ENCODE measurements at places on chromosomes 1 and 21.

GRCh38 chr1:182575540-182576149, 13.4 kb downstream of the RNASEL start:
- no peak for DNase-seq

GRCh38 chr1:219797009-219797408, 131.3 kb downstream of the SLC30A10 start:
- DNase-seq: no peak

DNA sequence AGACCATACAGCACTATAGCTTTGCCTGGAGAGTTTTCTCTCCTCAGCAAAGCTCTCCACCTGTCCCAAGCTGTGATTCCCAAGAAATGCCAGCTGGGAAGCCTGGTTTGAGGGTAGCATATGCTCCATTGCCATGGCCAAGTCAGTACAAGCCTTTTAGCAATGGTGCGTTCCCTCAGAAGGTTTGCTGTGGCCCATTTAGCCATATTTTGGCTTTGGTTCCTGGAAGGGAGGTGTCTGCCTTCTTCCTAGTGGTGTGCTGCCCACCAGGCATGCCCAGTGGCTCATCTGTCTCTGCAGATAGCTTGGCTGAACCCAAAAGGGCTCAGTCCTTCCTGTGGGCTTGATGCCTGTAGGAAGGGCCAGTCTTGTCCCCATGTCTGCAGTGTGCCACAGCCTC, 32.4 kb downstream of the GALNT2 start:
- no peak for DNase-seq

DNA sequence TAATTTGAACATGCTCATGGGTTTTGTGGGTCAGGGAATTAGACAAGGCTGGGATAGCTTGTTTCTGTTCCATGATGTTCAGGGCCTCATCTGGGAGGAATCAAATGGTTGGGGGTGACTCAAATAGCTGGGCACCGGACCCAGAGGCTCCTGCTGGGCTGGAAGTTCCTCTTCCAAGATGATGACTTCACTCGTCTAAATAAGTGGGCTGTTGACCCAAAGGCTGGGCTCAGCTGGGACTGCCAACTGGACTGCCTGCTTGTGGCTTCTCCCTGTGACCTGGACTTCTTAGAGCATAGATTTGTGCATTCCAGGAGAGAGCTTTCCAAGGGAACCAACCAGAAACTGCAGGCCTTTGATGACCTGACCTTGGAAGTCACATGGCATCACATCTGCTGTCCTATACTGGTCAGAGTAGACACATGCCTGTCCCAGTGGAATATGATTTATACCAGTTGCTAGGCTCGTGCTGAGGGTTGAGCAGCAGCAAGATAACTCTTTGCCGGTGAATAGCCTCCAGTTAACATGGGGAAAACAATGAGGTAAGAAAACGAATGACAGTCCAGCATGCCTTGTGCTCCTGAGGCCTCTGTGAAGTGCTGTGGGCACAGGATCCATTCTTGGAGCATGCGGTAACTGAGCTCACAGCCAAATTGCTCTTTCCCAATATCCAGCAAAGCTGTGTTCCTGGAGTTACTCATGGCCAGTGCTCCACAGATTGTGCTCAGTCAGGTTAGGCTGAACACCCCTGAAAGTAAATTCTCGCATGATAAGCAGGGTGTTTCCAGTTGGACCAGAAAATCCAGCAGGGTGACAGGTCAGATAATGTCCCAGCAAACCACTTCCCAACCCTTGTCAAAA, 272.9 kb upstream of the TMEM51 start:
- DNase-seq: no peak

DNA sequence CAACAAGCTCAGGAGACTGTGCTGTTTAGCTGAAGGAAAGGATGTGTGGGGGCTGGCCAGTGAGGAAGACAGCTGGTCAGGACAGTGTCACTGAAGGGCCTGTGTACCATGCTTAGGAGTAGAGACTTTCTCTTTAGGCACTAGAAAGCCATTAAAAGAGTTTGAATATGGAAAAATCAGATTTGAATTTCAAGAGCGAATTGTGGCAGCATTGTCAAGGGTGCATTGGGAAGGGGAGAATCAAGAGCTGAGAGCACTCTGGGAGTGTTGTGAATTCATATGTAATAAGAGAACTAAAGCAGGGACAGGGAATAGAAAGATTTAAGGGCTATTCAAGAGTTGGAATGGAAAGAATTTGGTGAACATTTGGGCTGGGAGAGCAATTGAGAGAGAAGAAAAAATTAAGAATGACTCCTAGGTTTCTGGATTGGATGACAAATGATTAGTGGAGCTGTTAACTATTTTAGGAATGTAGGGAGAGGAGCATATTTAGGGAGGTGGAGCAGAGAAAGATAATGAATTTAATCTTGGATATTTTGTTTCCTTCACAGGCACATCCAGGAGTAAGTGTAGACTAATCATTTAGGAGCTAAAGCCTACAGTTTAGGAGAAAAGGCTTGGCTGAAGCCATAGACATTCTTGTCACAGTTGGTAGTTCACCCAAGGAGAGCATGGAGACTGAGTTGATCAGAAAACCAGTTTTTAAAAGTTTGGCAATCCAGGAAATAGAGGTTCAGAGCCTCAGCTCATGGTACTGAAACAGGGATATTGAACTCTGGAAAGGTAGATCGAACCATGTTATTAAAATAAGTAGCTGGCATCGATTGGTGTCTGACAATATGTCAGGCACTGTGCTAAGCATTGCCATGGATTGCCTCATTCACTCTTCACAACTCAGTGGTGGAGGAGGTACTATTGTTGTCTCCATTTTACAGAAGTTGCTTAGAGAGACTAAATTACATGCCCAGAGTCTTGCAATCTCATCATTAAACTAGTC, 23.1 kb upstream of the TOR3A start:
- no peak for DNase-seq

DNA sequence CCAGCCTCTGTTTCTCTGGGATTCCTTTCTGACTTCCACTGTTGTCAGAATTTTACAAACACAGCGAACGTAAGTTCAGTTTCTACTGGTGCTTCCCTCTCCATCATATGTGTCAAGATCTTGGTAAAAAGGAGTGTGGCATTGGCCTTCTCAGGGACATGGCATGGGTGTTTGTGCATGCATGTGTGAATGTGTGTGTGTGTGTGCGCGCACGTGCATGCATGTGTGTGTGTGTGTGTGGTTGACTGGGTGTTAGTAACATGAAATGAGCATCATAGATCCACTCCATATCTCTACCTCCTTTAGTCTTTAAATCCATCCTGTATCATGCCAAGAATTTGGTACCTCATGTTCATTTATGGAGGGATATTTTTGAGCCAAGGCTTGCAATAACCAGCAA, 411.3 kb downstream of the NPHP4 start:
- no peak for DNase-seq

GRCh38 chr21:42525029-42525581, 11.5 kb downstream of the SLC37A1 start:
- DNase-seq: peak; percentile 58

- DNase-seq: no peak
Observed at GRCh38 chr1:200530623-200531261, 89.8 kb downstream of the KIF14 start.

- DNase-seq: no peak
Observed at GRCh38 chr1:5688081-5689077, 303.8 kb downstream of the NPHP4 start.

- DNase-seq: no peak
Observed at GRCh38 chr1:189786761-189787160, 690.9 kb downstream of the BRINP3 start.

DNA sequence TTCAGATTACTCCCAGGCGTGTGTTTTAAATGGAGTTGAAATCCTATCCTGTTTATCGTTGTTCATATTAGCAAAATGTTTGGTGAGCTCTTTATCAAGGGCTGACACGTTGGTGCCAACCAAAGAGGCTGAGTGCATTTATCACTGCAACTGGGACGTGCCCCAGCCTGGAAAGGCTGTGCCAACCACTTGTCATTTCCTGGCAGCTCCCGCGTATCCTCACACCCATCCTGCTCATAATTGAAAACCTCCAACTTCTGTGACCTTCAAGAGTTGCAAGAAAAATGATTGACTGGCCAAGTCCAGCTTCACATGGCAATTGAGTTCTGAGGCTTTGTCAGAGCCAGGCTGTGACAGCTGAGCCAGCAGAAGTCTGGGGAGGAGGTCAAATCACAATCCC, 43.7 kb upstream of the KCNA3 start:
- no peak for DNase-seq

- no peak for DNase-seq
Observed at GRCh38 chr21:36554411-36555157, 74.7 kb upstream of the CLDN14 start.

DNA sequence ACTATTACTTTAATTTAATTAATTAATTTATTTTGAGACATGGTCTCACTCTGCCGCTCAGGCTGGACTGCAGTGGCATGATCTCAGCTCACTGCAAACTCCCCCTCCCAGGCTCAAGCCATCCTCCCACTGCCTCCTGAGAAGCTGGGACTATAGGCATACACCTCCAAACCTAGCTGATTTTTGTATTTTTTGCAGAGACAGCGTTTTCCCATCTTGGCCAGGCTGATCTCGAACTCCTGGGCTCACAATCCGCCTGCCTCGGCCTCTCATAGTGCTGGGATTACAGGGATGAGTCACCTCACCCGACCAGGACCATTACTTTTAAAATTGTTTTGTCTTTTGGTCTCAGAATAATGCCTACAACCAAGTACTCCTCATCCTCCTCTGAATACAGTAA, 15.6 kb downstream of the YY1AP1 start:
- no peak for DNase-seq

GRCh38 chr1:6888870-6889269, 103.6 kb downstream of the CAMTA1 start:
- DNase-seq: no peak

DNA sequence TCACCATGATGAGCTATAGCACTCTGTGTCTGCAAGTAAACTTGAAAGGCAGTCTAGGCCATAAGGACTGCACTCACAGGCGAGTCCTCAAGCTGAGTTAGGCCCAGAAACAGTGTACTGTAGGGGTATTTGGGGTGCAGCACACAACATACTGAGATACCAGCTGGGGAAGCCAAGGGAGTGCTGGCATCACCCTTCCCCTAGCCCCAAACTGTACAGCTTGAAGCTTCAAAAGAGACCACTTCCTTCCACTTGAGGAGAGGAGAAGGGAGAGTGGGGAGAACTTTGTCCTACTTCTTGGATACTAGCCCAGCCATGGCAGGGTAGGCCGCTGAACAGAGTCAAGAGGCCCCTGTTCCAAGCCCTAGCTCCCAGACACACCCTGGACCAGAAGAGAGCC, 24.2 kb upstream of the SNX7 start:
- no peak for DNase-seq

DNA sequence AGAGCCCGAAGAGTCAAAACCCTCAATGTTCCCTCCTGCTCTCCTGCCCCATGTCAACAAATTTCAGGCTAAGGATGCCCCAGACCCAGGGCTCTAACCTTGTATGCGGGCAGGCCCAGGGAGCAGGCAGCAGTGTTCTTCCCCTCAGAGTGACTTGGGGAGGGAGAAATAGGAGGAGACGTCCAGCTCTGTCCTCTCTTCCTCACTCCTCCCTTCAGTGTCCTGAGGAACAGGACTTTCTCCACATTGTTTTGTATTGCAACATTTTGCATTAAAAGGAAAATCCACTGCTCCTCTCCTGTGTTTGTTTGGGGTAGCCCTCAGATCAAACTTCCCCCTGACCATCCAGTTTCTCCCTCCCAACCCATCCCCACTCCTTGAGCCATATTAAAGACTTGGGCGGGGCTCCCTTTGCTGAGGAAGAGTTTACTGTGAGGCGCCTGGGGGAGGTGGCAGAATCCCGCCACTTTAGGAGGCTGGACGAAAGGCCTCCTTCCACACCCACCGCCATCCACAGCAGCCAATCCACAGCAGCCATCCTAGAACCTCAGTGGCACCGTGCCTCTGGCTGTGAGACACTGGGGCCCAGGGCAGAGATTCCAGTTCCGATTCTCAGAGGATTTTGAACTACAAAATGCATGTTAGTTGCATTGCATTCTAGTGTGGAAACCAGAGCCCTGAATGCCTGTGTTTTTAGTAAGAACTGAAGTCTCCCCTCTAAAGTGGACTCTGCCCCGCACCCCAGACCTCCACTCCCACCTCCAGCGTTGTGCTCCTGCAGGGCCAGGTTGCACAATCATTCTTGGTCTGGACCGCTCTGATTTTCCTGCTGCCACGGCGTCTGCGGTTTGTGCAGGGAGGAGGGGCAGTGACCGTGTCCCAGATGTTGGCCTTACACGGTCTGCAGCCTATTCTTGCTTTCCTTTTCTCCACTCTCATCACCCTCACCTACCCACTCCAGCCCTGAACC, 3.0 kb downstream of the OLFML3 start:
- DNase-seq: no peak

- peak; percentile 91 for DNase-seq
Observed at GRCh38 chr1:151594143-151594625, 17.7 kb upstream of the SNX27 start.

DNA sequence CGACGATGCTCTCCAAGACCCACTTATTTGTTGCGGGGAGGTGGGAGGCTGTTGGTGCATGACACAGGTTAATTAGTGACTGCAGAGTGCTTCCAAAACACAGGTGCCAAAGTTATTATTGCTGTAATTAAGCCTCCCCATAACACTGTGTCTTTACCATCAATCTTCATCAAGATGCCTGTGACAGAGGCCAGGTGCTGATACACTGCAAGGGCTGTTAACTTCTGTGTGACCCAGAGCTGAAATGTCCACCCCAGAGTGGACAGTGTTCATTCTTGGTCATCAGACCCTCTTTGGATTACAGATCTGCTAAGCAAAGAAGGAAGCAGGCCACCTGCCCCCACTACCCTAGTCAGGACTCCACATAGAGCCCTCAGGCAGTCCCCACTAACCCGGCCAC, 55.5 kb downstream of the CAPN8 start:
- DNase-seq: no peak

- DNase-seq: no peak
Observed at GRCh38 chr1:174946031-174946430, 53.7 kb upstream of the CACYBP start.
